ENCODE measurements at places on chromosomes 2 and 18.

DNA sequence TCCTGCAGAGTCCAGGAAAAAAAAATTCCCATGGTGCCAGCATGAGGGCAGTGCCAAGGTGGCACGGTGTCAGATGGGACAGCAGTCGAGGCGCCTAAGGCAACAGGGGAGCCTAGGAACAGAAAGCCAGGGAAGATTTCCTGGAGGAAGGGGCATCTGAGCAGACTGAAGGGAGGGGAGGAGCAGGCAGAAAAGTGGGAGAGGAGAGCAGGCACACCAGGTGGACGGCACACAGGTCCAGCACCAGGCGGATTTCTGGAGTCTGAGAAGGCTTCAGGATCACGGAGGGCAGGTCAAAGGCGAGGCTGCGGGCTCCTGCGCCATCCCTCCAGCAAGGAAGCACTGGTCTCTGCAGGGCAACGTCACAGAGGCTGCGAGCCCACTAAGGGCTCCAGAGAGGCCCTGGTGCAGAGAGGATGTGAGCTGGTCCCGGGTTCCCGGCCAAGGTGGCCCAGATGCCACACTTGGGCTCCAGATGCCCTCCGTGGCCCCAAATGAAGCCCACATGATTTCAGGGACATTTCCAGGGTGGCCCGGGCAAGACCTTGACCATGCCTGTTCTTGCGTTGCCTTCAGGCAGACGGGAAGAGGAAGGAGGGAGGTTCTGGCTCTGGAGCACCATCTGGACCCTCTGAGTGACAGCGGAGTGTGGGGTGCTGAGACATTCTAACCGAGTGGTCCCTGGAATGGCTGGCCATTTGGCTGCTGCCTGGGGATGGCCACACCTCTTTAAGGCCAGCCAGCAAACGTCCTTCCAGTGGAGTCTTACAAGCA lies 4.1 kb downstream of the HS6ST1 start:
- DNase-seq, result peak; percentile 2

DNA sequence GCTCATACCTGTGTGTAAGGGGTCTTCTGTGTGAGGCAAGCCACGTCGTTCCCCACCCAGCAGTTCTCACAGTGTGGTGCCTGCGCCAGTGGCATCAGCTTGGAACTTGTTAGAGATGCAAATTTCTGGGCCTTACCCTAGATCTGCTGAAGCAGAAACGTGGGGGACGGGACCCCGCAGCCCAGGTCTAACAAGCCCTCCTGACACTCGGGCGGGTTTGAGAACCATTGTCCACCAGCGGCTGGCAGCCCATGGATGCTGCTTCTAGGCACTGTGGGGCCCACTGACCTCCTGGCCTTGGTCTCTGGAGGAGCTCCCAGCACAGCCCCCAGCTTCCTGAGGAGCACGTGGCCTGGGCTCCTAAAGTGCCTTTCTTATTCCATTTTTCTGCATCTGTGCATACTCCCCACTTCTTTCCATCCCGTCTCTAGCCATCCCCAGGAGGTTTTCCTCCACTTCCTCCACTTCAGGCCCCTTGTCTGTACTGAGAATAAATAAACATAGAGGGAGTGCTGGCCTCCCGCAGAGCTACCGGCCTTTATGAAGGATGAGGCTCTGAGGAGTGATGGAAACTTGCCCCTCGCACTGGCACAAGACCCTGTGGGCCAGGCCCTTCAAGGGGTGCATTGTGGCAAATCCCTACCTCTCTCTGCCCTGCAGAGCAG lies 94.3 kb downstream of the GALR1 start:
- DNase-seq, result no peak

- DNase-seq, result no peak
These were observed 8.4 kb downstream of the NCL start for GRCh38 chr2:231455890-231456289.

DNA sequence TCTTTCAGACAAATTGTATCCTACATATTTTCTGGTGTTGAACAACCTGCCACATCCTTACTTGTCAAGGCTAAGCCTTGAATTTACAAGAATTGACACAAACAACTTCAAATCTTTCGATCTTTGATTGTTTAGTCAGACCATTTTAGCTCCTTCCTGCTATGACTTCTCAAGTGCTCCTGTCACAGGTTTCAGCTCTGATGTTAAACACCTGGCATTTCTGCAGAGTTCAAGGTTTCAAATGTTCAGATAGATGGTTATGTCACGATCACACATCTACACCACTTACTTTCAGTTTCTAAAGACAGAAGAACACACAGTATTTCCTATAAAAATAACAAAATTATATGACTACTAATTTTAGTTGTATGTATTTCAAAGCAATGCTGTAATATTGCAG lies 84.0 kb downstream of the RND3 start:
- DNase-seq, result no peak

DNA sequence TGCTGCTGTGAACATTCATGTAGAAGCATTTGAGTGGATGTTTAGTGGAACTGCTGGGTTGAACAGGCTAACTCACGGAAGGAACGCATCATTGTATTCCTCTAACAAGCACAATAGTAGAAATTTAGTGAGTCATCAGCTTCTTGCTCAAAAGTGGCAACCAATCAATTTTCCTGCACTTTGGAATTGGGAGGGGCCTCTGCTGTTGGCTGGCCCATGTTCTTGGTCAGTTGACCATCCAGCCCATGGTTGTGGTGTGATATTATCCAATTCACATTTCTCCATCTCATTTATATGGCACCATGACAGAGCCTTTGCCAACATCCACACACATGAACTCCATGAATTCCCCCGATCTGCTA lies 95.0 kb downstream of the TNFRSF11A start:
- no peak for DNase-seq

DNA sequence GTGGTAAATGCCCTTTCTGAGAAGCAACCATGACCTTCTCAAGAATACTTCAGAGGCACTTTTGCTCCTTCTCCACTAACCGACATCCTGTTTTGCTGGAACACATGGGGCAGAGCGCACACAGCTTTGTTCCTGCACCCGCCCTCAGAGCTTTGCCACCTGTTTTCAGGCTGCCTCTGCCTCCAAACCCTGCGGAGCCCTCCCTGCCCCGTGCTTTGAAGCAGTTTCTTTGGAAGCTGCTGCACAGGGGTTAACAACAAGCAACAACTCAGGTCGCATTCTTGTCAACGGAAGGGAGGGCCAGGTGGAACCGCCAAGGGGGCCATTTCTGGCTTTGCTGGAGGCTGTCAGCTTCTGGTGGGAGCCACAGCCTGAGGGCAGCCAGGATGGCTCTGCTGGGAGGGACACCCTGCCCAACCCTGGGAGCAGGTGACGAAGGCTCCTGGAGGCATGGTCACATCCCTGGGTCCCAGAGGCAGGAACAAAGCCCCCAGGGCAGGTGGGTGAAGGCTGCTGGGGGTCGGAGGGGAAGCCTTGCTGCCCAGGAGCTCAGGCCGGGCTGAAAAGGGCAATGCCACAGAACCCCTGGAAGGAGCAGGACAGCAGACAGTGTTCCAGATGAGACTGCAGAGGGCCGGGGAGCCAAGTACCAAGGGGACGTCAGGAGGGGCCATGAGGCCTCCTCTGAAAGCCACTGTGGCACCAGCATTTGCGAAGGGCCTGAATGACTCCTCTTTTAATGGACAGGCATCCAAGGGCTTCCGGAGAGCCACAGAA lies 46.8 kb downstream of the MRPS5 start:
- peak; percentile 30 for DNase-seq

DNA sequence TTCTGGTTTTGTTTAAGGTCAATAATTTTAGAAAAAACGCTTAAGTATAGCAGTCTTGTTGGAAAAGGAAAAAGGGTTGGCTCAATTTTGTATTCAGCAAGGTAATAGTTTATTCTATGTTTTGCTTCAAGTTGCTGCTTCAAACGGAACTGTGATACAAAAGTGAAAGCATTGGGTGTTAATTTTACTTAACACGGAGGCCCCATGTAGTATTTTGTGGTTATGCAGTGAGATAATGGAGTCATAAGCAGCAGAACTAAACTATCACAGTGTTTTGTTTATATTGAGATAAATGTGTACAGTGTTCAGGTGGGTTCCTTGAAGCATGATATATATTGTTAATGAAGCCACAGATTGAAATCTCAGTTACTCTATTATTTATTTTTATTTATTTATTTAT lies 67.0 kb upstream of the LYPD6B start:
- DNase-seq, result no peak

DNA sequence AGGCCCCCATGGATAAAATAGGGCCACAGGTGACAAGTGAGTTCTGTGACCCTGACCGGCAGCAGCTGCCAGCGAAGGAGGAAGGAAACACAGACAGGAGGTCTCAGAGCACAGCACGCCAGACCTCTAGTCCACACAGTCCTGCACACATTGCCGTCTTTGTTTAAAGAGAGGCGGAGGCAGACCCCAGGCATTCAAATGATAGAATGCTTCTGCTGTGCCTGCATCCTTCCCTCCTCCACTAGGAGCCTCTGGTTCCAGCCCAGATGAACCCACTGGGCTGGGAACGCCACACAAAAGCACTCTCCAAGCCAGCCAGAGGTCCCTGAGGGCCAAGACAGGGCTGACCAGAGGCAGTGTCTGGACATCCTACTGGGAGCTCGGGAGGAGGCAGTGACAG lies 118.7 kb downstream of the KLHL29 start:
- DNase-seq, result no peak

DNA sequence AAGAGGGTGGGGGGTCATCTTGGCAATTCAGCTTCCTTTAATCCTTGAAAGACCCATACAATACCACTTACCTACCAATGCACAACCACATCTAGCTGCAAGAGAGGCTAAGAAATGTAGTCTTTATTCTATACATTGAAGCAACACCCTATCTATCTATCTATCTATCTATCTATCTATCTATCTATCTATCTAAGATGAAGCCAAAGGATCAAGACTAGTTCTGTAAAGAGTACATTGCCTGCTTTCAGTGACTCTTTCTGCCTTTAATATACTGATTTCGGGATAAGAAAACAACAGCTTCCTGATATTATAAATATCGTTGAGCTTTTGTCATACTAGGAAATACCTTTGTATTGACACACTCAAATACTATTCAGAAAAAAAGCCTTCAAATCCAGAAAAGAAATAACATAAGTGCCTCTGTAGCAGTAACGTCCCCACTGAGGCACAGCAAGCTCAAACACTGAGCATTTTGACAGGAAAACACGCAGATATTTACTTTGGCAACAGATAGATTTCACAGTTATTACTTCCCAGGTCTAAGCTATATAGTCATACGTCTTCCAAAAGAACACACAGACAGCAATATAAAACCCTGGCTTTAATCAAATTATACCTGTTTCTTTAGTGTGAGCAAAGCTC lies 139.4 kb upstream of the SERTAD2 start:
- no peak for DNase-seq

- no peak for DNase-seq
These were observed 1310.8 kb upstream of the CHAC2 start for GRCh38 chr2:52456561-52457377.

DNA sequence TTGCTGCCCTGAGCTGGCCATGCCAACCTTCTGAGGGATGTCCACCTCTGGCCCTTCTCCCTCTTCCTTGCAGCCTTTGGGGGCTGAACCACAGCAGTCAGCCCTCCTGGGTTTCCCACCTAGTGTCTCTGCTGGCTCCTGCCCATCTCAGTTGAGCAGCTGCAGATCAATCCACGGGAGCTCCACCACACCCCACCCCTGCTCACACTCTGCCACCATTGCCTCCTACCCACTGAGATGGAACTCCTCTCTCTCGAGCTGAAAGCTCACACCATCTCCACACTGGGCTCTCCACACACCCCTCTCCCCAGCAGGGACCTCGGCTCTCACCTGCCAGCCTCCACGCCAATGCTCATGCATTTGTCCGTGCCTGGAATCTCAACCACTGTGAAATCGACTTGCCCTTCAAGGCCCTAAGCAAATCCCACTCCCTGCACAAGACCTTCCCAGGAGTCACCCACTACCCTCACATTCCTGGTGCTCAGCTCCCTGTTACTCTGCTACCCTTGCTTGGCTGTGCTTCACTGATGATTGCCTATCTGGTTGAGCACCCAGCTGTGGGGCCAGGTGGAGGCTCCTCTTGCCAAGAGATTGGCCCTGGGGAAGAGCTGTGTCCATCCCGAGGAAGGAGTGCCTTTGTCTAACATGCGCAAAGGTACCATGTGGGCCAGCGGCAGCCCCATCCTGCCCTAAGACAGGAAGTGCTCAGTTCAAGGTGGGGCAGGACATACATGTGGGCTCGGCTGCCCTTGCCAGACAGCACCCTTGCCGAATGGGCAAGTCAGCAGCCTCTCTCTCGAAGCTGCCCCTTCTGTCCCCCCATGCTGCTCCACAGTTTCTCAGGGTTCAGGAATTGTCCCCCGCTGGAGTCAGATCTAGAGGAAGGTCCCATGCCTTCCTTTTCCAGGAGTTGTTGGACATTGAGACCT lies 208.7 kb downstream of the CYP26B1 start:
- DNase-seq, result no peak

DNA sequence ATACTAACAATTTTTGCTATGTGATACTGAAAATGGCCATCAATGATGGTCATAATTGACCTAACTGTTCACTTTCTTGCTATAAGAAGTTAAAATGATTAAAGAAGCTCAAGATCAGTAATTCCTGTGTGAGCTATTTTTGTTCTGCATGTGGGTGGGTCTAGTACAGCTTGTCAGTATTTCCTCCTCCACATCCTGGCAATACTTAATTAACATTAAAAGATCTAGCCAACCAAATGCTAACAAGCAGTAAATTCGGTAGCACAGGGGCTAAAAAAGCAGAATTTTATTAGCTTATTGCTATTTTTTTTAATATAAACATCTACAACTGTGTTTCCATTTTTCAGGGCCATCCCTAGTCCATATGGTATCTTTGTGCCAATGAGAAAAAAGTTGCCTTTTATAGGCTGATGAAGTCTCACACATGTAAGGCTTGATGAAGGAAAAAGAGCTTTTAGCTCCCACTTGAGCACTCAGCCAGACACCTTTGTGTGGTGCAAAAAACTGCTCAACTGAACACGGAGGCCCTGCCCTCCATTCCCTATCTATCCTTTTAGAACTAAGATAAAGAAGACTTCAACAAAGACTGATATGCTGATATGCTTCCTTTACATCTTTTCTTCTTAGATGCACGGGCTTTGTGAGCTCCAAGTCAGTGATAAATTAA lies 4.9 kb upstream of the PNO1 start:
- DNase-seq, result no peak

GRCh38 chr2:24449344-24449743 lies 41.7 kb upstream of the NCOA1 start:
- no peak for DNase-seq

DNA sequence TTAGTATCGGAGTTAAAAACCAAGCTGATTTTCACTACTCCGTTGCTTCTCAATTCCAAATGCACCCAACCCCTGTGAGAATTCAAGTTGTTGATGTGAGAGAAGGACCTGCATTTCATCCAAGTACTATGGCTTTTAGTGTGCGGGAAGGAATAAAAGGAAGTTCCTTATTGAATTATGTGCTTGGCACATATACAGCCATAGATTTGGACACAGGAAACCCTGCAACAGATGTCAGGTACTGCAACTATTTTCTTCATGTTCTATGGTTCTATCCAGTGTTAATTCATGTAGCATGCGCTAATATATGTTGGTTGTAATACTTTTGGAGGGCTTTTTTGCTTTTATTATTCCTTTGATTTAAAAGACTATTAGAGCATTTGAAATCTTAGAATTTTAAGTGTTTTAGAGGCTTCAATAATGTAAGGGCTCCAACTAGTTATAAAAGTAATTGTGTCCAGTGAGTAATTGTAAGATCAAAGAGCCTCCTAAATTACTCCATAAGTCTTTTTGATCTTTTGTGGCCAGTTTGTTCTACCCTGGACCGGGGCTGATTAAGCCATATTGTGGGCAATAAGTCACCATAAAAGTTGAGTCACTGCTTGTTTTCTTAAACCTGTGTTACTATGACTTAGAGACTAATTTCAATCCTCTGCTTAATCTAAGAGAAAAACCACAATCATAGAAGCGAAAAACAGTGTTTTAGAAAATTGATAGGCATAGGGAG lies 22.9 kb downstream of the DSG4 start:
- DNase-seq, result no peak

GRCh38 chr2:63189026-63189425 lies 138.4 kb downstream of the OTX1 start:
- no peak for DNase-seq

- DNase-seq, result no peak
These were observed 13.4 kb upstream of the MAPRE3 start for GRCh38 chr2:26957041-26957440.

Measured in activated T-helper 1 cell treated with anti-CD3 and anti-CD28 coated beads, Interleukin-2, amount 50 U/mL, for 16 hours (primary cell).